ENCODE measurements at places on chromosomes 1 and 21. TPM values are rescaled to one million over a fixed set of nuclear protein-coding genes. Genes with fewer than 3 reads are reported as not detected.

Gene INKA2
- total RNA-seq: 3.2 TPM

Gene CTSK
- 7.6 TPM for total RNA-seq

Gene SPRR2E
- not detected for total RNA-seq

- peak; percentile 44 for DNase-seq
- no peaks in the 10 kb centered on the region for H3K36me3 ChIP-seq
- H3K4me1 ChIP-seq: peaks cover 22% of the 10 kb centered on the region
- H3K4me3 ChIP-seq: no peak overlapping the region
- H3K27ac ChIP-seq: no peak overlapping the region
Measured at GRCh38 chr1:151968058-151968457, 25.6 kb downstream of the S100A10 start.

- H3K36me3 ChIP-seq: no peaks in the 10 kb centered on the region
- H3K27me3 ChIP-seq: no peaks in the 10 kb centered on the region
- no peak overlapping the region for H3K4me3 ChIP-seq
- no peak for DNase-seq
- peaks cover 4% of the 10 kb centered on the region for H3K4me1 ChIP-seq
Measured at GRCh38 chr1:168772428-168773060, 43.5 kb upstream of the DPT start.

- H3K36me3 ChIP-seq: no peaks in the 10 kb centered on the region
- no peak overlapping the region for H3K4me3 ChIP-seq
- no peak for DNase-seq
- no peak overlapping the region for H3K27ac ChIP-seq
Measured at GRCh38 chr1:109882288-109883245, 28.1 kb upstream of the CSF1 start.

All from stomach (tissue), 19 donors.